ENCODE measurements at places on chromosomes 11 and 22.

GRCh38 chr11:59574932-59575502 is 40.6 kb downstream of the OSBP start:
- DNase-seq: no peak

- no peak for DNase-seq
These were observed 1049.5 kb downstream of the TBC1D22A start for GRCh38 chr22:47811971-47812370.

- DNase-seq: no peak
These were observed 115.4 kb downstream of the KCNQ1OT1 start for GRCh38 chr11:2584434-2584811.

GRCh38 chr22:40436505-40437431 is 66.4 kb downstream of the SGSM3 start:
- DNase-seq: no peak

DNA sequence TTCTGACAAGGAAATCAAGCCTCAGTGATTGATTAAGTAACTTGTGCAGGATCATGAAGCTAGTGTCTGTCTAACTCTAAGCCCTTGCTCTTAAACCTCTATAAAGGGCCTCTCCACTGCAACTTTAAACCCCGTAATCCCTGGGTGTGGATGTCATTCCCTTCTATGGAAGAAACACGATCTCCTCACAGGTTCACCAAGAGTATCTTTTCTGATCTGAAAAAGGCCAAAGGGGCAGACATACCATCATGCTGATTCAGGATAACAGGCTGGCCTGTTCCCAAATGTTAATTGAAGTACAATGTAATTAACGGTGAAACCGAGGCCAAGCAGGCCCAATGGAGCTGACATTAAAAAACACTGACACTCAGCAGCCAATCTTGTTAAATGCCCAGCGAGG is 17.1 kb downstream of the TTC12 start:
- no peak for DNase-seq

GRCh38 chr11:134406264-134407185 is 5.5 kb downstream of the B3GAT1 start:
- DNase-seq: no peak

- no peak for DNase-seq
These were observed 4.7 kb downstream of the CARNS1 start for GRCh38 chr11:67420147-67420645.

GRCh38 chr11:44199298-44199697 is 103.8 kb downstream of the EXT2 start:
- no peak for DNase-seq

GRCh38 chr11:67642173-67643120 is 2.9 kb upstream of the TBX10 start:
- no peak for DNase-seq

- no peak for DNase-seq
These were observed 215.4 kb upstream of the UBASH3B start for GRCh38 chr11:122439866-122440810.

DNA sequence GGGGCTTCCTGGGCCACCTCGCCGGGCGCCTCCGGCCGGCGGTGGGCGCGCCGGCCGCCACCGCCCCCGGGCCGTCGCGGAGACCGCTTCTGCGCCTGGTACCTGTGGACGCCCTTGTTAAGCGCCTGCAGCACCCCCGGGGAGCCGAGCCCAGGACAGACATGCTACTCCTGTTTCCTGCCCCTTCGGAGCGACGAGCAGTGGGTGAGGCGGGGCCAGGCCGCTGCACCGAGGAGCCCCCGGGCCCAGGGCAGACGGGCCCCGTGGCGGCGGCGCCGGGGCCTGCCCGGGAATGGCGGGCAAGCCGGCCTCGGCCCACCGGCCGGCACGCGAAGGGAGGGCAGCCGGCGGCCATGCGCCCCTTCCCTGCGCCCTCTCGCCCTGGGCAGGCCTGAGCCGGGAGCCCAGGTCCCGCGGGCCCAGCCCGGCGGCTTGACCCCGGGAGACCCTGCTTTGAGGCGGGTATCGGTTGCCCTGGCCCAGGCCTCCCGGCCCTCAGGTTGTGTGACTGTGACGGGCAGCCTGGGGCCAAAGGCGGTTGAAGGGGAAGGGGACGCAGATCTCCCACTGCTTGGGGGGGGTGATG is 789 bp upstream of the KDM2A start:
- DNase-seq: peak; percentile 22

- no peak for DNase-seq
These were observed 90.5 kb upstream of the POU2AF2 start for GRCh38 chr11:111155021-111155420.

- no peak for DNase-seq
These were observed 94.9 kb downstream of the PRR5L start for GRCh38 chr11:36390963-36391471.

DNA sequence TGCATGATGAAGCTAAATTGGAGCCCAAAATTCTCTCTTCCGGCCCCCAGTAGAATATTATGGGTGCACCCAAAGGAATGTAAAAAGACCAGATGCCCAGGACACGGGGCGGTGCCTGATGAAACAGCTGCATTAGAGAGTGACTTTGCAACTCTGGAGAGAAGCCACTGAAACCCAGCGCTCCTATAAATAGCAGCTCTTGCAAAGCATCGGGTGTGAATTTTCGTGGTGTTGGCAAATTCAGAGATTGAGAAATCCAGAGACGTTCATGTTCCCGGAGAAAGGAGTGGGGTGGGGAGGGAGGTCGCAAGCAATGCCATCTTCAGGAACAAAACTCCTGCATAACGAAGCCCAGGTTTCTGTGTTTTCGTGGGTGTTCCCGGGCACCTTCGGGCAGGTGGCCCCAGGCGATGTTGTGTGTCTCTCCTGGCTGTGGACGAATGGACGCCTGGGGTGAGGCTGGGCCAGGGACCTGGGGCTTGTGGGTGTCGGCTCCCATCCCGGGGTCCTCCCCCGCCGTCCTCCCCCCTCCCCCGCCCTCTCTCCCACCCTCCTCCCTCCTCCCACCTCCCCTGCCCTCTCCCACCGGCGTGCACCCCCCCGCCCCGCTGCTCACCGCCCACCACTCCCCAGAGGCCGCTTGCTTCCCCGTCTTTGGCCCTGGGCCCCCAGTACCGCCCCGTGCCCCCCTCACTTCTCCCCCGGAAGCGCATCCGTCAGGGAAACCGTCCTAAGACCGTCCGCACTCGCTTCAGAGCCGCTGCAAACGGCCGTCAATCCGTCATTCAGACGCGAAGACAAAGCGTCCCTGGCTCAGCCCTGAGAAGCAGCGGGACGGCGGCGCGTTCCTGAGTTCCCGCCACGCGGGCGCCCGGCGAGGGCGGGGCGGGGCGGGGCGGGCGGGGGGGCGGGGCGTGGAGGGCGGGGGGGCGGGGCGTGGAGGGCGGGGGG is 26.7 kb upstream of the TOLLIP start:
- DNase-seq: peak; percentile 33

- DNase-seq: no peak
These were observed 22.2 kb downstream of the LARGE1 start for GRCh38 chr22:33898121-33898520.

DNA sequence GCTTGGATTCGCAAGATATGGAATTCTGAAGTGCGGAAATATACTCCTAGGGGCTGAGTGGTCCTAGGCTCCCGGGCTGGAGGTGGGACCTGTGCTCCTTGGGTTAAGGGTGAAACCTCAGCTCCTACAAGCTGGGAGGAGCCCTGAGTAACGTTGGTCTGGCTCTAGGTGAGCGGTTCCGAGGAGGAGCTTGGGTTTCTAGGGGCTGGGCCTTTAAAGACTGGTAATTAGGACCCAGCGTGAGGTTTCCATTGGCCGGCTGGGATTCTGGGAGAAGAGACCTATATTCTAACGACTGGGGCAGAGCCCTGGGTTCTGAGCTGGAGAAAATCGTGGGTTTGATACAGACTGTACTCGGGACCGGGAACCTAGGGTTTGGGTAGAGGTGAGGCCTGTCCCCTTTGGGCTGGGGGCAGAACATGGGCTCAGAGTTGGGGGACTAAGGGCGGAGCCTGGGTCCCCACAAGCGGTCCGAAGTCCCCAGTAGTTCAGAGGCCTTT is 882 bp upstream of the MAP4K2 start:
- no peak for DNase-seq

DNA sequence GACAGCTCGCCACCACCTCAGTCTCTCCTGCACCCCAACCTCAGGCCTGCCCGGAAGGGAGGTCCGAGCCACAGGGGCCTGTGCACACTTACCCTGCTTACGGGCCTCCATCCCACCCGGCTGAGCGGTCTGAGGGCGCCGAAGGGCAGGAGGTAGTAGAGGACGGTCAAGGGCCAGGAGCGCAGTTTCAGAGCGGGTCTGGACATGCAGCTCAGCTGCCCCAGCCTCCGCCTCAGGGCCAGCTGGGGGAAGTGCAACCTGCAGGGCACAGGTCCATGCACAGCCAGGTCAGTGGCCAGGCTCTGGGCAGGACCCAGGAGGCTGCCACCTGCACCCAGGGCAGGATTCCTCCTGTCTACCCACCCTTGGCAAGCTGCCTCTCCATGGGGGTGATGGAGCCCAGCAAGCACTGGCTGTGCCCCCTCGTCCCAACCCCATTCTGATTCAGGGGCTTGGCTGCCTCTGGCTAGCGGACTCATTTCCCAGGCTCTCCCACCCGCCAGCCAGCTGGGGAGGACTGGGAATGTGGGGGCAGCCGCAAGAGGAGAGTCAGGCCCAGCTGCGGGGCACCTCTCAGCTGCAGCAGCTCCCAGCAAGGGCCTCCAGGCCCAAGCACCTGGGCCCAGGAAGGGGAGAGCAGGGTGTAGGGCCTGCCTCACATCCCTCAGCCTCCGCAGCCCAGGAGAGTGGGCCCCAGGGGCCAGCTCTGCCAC is 38.3 kb downstream of the PISD start:
- DNase-seq: no peak

GRCh38 chr11:20608934-20609333 is 9.5 kb downstream of the SLC6A5 start:
- no peak for DNase-seq

GRCh38 chr11:100805506-100806199 is 118.6 kb downstream of the ARHGAP42 start:
- no peak for DNase-seq

- no peak for DNase-seq
These were observed 12.1 kb upstream of the FCHSD2 start for GRCh38 chr11:73154178-73154577.

DNA sequence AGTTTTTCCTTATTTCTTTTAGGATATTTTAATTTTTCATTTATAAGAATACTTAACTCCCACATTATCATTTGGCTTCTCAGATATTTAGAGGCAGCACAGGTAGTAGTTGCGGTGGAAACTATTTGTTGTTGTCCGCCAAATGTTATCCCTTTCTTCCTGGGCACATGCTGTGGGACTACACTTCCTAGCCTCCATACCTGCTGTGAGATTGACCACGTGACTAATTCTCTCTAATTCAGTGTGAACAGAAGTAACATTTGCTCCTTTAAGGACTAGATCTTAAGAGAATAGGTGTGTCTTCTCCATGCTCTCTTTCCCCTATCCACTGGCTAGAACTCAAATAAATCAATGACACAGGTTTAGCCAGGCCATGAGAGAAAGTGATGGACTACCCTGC is 136.5 kb downstream of the ATG16L2 start:
- no peak for DNase-seq

- DNase-seq: no peak
These were observed 86.9 kb upstream of the FAT3 start for GRCh38 chr11:92137747-92138146.

DNA sequence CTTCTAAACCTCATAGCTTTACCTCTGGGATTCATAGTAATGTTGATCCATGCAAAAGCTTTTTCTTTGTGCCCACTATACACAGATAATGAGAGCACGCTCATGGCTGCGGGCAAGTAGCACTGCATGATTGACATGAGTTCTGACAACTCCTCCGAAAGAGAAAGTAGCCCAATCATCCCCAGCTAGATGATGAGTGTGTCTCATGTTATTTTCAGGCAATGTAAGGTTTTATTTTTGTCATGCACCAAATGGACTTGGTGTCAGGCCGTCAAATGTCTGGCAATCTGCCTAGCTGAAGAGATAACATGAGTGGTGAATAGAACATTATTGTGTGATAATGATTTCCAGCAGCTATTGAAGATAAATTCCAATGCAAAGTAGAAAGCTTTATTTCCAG is 662.6 kb downstream of the NTM start:
- DNase-seq: no peak

DNA sequence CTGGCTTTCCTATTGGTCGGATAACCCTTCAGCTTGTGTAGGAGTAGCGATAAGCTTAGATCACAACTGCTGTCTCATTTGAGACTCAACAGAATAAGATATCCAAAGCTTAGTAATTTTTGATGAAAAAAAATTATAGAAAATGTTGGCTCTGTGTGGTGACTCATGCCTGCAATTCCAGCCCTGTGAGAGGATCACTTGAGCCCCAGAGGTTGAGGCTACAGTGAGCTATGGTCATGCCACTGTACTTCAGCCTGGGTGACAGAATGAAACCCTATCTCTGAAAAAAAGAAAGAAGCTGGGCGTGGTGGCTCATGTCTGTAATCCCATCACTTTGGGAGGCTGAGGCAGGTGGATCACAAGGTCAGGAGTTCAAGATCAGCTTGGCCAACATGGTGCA is 55.6 kb upstream of the RRM1 start:
- no peak for DNase-seq

- DNase-seq: no peak
These were observed 585 bp downstream of the THYN1 start for GRCh38 chr11:134252346-134253187.

DNA sequence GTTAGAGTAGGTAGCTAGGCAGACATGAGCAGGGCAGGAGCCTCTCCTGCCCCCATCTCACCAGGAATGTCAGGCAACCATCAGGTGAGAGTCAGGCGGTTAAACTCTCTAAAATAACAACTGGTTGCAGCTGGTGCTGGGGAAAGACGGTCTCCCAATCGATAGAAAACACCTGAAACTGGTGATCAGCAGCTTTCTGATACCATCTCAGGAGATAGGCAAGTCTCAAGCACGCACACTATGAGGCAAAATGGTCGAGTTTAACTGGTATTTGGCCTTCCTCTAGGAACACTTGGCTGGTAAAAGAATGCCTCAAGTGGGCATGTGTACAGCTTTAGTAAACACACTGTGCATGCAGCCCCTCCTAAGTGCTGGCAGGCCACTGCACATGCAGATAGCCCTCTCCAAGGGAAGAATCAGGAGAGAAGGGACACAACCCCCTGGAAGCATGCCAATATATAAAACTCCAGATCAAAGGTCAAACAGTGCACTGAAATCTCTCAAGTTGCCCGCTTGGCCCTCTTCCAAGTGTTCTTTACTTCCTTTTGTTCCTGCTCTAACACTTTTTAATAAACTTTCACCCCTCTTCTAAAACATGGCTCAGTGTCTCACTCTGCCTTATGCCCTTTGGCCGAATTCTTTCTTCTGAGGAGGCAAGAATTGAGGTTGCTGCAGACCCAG is 88.7 kb downstream of the USP35 start:
- DNase-seq: no peak

- DNase-seq: no peak
These were observed 310.8 kb downstream of the DDX10 start for GRCh38 chr11:108975641-108976071.

- DNase-seq: no peak
These were observed 233.9 kb downstream of the FAT3 start for GRCh38 chr11:92458486-92458885.

DNA sequence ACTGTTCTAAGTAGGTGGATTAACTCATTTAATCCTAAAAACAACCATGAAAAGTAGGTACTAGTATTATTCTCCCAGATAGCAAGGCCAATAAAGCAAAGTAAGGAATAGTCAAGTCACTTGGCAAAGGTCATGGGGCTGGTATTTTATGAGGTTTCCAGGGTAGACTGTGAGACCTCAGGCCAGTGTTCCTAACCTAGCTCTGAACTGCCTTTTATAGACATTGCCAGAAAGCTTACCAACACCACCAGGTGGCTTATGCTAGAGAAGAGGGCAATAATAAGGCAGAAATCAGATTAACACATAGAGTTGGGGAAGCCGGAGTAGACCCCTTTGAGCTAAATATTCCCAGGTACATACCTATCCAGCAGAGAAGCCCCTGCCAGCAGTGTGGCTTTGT is 490.9 kb upstream of the TENM4 start:
- DNase-seq: no peak

- DNase-seq: no peak
These were observed 732 bp upstream of the SORL1 start for GRCh38 chr11:121451178-121451985.

Measured in activated CD4-positive, alpha-beta T cell treated with anti-CD3 and anti-CD28 coated beads for 24 hours (primary cell).